Activated CD4-positive, alpha-beta T cell treated with anti-CD3 and anti-CD28 coated beads, Interleukin-10, Interleukin-2, amounts not matched to agents 100 ng/mL and 50 ng/mL, durations not matched to agents 16 hours and 8 hours (primary cell): ENCODE measurements at places on chromosomes 16 and 17.

GRCh38 chr16:2517954-2518605, 2.1 kb upstream of the AMDHD2 start:
- no peak for DNase-seq

- DNase-seq = no peak
These were observed 15.1 kb downstream of the DRC7 start for GRCh38 chr16:57709663-57710062.

GRCh38 chr17:78933025-78933958, 8.1 kb upstream of the TIMP2 start:
- peak; percentile 87 for DNase-seq

- no peak for DNase-seq
These were observed 24.6 kb downstream of the FZD2 start for GRCh38 chr17:44581868-44582267.

DNA sequence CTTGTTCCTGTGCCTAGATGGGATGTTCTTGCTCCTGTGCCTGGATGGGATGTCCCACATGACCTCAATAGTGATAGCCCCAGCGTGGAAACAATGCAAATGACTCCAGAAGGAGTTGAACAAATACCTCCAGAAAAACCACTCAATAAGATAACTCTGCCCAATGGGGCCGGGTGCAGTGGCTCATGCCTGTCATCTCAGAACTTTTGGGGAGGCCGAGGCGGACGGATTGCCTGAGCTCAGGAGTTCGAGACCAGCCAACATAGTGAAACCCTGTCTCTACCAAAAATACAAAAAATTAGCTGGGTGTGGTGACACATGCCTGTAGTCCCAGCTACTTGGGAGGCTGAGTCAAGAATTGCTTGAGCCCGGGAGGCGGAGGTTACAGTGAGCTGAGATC, 15.2 kb upstream of the LITAF start:
- no peak for DNase-seq

GRCh38 chr17:1487939-1488825, 4.3 kb downstream of the MYO1C start:
- peak; percentile 69 for DNase-seq

DNA sequence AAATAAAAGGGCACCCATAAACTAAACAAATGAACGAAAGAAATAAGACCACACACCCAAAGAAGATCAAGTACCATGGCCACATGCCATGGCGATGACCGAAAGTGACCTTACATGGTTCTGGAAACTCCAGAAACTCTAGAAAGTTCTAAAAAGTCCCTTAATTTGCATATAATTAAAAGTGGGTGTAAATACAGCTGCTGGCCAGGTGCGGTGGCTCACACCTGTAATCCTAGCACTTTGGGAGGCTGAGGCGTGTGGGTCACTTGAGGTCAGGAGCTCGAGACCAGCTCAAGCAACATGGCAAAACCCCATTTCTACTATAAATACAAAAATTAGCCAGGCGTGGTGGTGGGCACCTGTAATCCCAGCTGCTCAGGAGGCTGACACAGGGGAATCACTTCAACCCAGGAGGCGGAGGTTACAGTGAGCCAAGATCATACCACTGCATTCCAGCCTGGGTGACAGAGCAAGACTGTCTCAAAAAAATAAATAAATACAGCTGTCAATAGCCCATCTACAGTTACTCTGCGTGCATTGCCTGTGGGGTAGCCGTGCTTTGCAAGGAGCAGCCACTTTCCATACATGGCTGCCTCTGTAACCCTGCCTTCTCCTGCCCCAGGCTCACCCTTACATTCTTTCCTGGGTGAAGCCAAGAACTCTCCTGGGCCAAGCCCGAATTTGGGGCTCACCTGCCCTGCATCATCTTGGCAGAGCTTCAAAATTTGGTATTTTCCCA, 7.2 kb upstream of the ZNF778 start:
- no peak for DNase-seq

DNA sequence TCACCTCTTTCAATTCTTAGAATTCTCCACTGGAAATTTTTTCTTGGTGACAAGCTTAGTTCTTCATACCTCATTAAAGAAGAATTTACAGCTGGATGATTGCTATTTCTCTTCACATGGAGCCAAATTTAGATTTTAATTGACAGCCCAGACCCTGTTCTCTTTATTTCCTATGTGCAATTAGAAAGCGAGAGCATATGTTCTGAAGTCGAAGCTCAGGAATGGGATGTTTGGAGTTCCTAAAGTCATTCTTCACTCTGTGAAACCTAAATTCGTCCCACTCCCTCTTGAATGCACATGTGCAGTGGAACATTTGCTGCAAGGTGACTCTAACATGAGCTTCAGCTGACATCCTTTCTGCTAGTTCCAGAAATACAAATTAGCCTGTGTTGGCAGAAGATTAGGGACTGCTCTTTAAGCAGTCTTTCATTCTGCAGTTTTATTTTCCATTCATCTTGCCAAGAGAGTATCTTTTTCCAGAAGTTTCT, 129.3 kb upstream of the KCNJ16 start:
- no peak for DNase-seq

DNA sequence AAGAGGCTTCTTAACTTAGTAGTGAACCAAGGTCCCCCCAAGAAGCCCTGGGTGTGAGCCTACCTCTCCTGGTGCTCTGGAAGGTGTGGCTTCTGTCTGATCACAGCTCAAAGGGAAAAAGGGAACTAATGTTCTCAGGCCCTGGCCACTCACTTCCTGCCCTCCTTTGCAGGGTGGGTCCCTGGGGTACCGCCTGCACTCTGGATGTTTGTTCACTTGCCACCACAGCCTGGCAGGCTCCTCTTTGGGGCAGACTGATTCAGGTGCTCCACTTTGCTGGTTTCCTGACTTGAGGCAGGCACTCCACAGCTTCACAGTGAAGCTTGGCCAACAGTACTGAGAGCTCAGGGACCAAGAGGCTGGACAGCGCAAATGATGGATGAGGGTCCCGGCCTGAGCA, 5.9 kb upstream of the MYO15A start:
- no peak for DNase-seq

DNA sequence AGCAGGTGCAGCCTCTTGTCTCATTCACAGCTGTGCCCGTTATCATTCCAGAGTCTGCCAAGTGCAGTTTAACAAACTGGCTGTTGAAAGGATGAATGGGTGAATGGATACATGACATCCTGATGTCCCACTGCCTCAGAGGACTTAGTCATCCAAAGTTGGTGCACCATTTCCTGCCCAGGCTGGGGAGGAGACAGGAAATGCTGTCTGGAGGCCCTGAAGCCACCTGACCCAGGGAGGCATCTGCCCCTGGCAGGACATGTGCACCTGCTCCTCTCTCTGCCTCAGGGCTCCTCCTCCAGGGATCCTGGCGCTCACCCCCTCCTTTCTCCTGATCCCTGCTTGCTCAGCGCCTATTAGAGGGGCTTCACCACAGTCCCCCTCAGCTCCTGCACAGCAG, 1.8 kb upstream of the CD300C start:
- peak; percentile 49 for DNase-seq

DNA sequence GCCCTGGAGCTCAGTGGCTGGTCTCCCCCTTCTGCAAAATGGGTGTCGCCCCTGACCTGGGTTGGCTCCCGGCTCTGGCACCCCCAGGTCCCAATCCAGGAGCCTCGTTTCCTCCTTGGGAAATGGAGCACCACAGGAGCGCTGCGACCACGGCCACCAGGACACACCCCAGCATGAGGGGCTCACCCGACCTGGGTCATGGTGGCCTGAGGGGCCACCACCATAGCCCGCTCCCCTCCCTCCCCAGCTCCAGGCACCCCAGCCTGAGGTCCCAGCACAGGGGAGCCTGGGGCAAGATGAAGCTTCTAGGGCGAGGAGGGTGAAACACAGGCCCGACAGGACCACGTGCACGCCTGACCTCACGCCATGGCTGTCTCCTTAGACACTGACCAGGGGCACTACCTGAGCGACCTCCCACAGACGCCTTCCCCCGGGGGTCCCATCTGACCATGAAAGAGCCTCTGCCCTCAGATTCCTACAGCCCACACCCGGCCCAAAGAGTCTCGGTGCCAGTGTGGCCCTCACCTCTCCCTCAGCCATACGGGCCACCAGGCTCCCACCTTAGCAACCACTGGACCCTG, 11.8 kb downstream of the BCAR1 start:
- no peak for DNase-seq
